Neural progenitor cell (in vitro differentiated cells): ENCODE measurements at places on chromosomes 3 and 15. TPM values are rescaled to one million over a fixed set of nuclear protein-coding genes. Genes with fewer than 3 reads are reported as not detected.

GRCh38 chr15:35060591-35060990 is 24.5 kb downstream of the NANOGP8 start:
- DNase-seq: no peak

- DNase-seq: no peak
These were observed 129.4 kb downstream of the TMCC1 start for GRCh38 chr3:129764090-129764489.

DNA sequence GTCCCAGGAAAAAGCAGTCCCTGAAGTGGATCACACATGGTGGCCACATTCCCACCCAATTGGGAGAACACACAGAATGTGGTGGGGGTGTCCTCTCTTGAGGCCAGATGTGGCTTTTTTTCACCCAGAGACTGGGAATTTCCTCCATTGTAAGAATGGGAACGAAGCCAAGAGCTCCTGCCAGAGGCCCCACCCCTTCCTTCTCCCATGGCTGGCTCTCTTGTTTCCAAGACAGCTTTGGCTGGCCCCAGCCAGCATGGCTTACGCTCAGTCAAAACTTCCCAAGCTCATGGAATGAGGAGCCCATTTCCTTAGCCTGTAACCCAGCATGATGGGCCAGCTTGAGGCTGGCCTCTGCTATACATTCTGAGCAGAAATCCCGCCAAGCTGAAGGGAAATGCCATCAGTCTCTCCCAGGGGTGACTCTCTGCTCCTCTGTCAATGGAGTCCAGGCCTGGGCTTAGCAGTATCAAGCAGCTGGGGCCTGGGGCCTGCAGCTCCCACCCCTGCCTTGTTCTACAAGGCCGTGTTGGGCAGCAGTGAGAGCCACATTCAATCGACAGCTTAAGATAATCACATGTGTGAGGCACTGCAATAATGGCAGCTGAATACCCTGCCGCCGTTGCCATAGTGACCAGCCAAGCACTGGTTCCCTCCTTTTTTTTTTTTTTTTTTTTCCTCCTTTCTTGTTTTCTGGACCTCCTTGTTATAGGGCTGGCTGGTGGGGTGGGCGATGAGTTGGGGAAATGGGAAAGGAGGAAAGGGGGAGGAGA is 142.4 kb downstream of the EPHB1 start:
- DNase-seq: peak; percentile 97

- no peak for DNase-seq
These were observed 50.7 kb upstream of the MELTF start for GRCh38 chr3:197080344-197080743.

DNA sequence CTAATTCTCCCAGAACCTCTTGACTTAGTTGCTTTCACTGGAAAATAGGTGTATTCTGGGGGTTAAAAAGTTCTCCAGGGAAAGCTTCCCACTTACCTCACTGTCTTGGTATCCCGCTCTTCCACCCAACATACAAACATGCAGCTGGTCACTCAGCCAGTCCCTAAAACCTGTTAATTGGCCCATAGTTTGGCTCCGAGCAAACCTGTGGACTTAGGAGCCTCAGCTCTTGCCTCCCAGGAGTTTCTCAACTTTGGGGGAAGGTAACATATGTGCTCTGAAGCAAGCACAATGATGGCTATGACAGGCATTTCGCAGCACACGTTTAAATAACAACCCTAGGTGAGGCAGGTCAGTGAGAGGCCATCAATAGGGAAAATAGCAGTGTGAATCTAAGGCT is 25.8 kb upstream of the LRRFIP2 start:
- no peak for DNase-seq

DNA sequence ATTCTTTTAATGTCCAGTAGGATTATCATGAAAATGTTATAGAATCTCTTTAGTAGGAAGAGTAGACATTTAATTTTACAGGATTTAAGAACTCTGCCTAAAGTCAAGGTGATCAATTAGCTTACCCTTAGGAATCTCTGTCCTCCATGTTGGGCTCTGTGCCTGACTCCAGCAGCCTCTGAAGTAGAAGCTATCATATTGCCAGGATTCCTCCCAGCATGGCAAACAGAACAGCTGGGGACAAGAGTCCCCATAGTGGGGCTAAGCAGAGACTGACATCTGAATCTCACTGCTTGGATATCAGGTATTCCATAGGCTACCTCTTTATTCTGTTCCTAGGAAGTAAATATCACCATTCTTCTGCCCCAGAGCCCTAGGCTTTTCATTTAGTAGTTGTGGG is 1.5 kb downstream of the SLC15A2 start:
- no peak for DNase-seq

DNA sequence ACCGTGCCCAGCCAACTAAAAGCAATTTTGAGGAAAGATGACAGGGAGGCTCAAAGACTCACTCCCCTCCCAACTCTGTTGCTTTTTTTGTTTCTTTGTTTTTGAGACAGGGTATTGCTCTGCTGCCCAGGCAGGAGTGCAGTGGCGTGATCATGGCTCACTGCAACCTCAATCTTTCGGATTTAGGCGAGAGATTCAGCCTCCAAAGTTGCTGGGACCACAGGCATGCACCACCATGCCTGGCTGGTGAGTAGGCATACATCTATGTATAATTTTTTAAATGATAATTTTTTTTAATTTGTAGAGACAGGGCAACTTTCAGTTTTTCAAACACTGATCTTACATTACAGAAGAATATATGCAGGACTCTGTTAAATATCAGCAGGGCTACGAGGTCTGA is 15.8 kb upstream of the THUMPD3 start:
- DNase-seq: no peak

DNA sequence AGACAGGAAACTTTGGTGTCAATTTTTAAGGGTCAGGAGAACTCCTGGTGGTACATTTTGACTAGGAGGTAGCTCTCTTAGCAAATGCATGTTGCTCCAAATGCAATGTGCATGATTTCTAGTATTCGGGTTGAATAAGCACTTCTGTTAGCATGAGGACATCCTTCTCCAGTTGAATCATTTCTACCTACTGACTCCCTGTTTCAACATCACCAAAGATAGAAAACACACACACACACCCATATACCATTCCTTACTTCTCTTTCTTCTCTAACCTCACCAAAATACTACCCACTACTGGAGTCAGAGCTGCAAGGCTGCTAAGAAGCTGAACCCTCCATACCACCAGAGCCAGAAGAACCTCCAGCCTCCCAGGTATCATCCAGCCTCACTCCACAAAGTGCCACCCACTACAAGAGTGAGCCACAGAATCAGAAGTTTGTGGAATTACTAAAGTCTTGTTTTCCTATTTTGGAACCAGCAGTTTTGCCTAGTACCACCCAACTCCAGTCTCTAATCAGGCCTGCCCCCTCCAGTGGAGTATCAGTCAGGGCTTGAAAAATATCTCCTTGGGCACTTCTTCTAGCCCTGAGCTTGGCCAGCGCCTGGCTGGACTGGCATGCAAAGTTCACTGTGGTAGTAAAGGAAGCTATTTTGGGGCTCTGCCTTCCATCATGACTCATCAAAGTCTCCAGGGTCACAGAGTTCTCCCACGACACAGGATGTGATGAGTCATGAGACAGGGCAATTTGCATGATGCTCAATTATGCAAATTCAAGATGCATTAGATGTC is 110.3 kb downstream of the CYP19A1 start:
- no peak for DNase-seq

- no peak for DNase-seq
These were observed 93.3 kb upstream of the SLC7A14 start for GRCh38 chr3:170679190-170679589.

DNA sequence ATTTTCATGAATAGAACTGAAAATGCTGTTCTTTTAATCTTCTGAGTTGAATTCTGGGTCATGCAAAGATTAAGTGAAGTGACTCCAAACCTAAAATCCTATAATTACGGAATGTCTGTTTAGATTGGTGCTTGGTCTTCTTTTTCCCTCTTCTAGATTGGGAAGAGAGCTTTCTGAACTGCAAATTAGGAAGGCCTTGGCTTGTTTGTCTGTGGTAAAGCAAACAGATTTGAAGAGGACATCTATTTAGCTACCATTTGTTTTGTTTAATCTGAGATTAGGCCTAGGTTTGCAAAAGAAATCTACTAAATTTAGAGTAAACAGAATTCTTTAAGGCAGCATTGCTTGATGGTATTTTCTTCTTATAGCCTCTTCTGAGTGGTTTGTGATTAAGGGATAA is 23.5 kb downstream of the PAQR9 start:
- DNase-seq: no peak

ZPLD1 gene
- 0.28 and 0.31 TPM in 2 replicates for total RNA-seq

ALDH1A3 gene
- 0.74 and 0.80 TPM in 2 replicates for total RNA-seq

CCDC80 gene
- total RNA-seq: 14.7 and 21.5 TPM in 2 replicates

PTX3 gene
- 9.0 and 9.1 TPM in 2 replicates for total RNA-seq

NAA80 gene
- total RNA-seq: 10.1 and 21.8 TPM in 2 replicates
